ENCODE measurements at places on chromosomes 12 and 14.

- no peak for DNase-seq
Measured at GRCh38 chr14:36605506-36605857, 23.1 kb upstream of the NKX2-8 start.

GRCh38 chr12:26149968-26150500 lies 25.2 kb upstream of the BHLHE41 start:
- DNase-seq = no peak

DNA sequence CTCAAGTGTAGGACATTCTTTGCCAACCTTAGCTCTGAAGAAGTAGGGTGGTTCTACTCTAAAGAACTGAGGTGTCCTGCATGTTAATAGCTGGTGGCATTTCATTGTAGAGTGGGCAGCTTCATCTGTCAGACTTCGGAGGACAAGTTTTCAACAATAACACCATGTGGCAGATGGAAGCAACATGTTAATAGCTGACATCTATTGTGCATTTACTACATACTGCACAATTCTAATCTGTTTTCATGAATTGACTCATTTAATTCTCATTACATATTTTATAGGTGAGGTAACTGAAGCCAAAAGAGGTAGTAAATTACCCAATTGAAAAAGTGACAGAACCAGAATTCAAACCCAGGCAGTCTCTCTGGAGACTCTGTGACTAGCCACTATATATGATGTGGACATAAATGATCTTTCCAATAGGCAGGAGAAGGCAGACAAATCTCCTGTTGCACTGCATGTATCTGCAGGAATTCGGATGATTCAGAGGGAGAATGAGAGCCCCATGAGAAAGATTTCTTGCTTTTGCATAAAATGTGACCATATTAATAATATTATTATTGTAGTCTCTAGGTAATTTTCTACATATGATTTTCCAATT lies 137.2 kb upstream of the E2F7 start:
- DNase-seq = no peak

DNA sequence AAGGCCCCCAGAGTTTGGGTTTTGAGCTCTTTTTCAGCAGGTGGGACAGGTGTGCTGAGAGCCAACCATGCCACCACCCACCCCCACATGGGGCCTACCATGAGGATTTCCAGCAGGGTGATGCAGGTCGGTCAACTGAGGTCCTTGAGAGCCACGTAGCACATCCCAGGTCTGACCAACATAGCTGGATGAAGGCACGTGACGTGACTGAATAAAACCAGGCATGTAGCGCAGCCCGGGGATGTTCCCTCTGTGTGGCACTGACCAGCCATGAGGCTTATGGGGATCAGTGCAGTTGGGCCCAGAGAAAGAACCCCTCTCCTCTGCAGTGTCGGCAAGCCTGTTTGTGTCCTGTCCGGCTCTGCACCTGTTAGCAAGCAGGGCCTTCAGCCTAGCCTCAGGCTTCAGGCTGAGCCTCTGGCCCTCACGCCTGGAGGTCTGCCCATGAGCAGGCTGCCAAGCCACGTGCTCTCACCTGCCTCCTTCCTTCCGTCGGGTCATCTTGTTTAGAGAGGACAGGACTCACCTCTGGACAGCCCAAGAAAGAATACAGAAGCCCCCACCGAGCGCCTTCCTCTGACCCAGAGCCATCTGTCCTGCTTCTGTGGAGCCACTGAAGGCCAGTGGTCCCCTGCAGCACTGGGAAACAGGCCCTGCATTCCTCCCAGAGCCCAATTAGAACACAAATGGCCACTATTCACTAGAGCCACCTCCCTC lies 38.5 kb downstream of the TSPAN11 start:
- DNase-seq = no peak

GRCh38 chr14:85533861-85534291 lies 3.9 kb downstream of the FLRT2 start:
- DNase-seq = peak; percentile 43

DNA sequence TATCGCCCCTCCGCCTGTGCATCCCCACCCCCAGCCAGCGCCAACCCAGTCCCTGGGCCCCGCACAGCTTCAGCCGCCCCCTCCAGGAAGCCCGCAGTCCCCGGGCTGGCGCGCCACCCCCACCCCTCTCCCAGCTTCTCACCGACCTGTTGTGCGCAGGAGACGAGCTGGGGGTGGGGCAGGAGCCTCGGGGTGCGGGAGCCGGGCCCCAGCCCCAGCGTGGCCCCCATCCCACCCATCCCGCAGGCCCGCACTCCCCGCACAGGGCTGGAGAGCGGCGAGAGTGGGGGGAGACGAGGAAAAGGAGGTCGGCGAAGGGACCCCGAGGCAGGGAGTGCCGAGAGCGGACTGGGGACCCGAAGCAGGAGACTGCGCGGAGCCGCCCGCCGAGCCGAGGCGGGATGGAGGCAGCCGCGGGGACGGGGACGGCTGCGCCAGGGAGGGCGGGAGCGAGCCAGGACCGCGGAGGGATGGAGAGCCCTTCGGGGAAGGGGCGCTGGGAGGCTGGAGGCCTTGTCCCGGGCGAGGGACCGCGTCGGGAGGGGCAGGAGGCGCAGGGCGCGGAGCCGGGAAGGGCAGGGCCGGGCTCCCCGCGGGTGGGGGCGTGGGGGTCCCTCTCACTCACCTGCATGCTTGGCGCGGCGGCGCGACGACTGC lies 498 bp downstream of the PIANP start:
- peak; percentile 32 for DNase-seq

GRCh38 chr12:45558353-45558752 lies 171.2 kb upstream of the ARID2 start:
- DNase-seq = no peak

DNA sequence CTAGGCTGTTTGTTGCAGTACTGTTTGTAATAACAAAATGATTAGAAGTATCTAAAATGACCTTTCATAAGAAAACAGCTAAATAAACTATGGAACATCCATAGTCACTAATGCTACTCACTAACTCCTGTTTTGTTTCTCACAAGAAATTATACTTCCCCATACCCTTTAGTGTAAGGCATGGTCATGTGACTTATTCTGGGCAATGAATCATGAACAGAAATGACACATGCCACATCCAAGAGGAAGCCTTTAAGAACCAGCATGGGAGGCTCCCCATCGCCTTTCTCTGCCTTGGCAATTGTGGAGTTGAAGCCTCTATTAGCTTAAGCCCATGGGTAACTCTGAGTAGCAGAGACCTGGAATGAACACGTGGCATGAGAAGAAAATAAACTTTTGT lies 49.3 kb downstream of the KSR2 start:
- no peak for DNase-seq

GRCh38 chr14:21244544-21244943 lies 24.7 kb downstream of the HNRNPC start:
- DNase-seq = no peak

- DNase-seq = no peak
Measured at GRCh38 chr12:40208707-40209446, 15.9 kb upstream of the LRRK2 start.

GRCh38 chr12:131471946-131472732 lies 238.8 kb upstream of the SFSWAP start:
- no peak for DNase-seq

- no peak for DNase-seq
Measured at GRCh38 chr12:122842505-122843405, 7.5 kb downstream of the HIP1R start.

DNA sequence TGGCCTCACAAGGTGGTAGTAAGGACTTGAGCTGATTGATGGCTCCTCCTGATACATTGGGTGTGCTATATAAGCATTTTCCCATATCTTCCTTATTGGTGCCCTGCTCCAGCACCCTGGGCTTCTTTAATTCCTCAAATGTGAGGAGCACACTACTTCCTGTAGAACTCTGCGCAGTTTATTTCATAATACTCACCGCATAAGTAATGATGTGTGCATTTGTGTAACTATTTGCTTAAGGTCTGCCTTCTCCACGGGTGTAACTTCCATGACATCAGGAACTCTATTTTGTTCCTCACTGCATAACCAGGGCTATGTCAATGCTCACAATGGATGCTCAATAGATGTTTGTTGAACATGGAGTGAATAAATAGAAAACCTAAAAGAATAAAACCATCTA lies 392.2 kb downstream of the SEC23A start:
- no peak for DNase-seq

GRCh38 chr14:67928375-67928774 lies 108.8 kb downstream of the RAD51B start:
- DNase-seq = no peak

- no peak for DNase-seq
Measured at GRCh38 chr14:51733147-51733546, 81.4 kb downstream of the FRMD6 start.

- no peak for DNase-seq
Measured at GRCh38 chr14:44490966-44491365, 16.1 kb downstream of the FSCB start.

DNA sequence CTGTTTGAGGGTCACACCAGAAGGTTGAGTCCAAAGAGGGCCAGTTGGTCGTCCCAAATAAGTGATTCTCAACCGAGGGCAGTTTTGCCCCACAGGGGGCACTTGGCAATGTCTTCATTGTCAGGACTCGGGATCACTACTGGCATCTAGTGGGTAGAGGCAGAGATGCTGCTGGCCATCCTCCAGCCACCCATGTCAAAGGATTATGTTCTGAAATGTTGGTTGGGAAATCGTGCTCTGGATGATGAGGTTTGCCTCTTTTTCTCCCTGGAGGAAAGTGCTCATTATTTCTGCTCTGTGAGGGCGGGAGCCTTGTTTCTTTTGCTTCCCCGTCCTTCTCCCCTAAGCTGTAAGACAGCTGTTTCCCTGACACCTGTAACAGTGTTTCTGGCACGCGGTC lies 3.6 kb downstream of the ZNF839 start:
- DNase-seq = peak; percentile 71

DNA sequence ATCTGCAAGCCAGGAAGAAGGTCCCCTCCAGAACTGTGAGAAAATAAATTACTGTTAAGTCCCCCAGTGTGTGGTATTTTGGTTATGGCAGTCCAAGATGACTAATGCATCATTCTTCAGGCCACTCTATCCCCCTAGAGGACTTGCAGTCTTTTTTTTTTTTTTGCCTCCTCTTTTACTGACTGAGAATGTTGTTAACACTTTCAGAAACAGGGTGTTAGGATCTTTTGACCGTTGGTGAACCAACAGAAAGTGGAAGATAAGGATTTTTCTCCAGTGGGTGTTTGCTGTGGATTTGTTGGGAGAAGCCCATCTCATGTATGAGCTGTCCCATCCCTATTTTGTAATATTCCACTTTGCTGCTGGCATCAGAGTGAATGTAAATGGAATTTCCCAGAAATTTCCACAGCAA lies 37.8 kb downstream of the MARK3 start:
- DNase-seq = no peak

DNA sequence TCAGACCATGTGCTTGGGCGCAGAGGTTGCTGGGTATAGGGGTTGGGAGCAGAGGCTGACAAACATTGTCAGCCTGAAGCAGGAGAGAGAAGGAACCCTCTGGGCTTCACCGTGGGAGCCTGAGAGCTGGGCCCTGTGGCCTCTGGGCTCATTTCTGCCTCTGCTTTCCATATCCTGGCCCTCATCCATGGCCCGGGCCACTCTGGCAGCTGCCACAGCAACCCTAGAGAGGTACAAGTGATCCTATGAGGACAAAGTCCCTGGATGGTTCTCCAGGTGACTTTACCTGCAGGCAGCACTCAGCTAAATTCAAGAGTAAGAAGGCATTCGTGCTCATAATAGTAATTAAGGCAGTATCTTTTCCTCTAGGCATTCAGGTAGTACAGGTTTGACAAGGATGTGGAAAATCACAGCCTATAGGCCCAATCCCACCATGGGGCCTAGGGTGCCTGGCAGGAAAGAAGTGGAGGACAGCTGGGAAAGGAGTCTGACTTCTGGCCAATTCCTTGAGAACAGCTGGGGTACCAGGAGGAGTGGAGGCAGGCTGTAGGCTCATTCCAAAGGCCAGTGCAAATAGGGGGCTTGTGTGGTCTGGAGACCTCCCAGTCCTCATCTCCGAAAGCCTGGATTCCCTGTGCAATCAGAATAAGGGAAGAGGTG lies 3.6 kb upstream of the TTC7B start:
- peak; percentile 68 for DNase-seq

DNA sequence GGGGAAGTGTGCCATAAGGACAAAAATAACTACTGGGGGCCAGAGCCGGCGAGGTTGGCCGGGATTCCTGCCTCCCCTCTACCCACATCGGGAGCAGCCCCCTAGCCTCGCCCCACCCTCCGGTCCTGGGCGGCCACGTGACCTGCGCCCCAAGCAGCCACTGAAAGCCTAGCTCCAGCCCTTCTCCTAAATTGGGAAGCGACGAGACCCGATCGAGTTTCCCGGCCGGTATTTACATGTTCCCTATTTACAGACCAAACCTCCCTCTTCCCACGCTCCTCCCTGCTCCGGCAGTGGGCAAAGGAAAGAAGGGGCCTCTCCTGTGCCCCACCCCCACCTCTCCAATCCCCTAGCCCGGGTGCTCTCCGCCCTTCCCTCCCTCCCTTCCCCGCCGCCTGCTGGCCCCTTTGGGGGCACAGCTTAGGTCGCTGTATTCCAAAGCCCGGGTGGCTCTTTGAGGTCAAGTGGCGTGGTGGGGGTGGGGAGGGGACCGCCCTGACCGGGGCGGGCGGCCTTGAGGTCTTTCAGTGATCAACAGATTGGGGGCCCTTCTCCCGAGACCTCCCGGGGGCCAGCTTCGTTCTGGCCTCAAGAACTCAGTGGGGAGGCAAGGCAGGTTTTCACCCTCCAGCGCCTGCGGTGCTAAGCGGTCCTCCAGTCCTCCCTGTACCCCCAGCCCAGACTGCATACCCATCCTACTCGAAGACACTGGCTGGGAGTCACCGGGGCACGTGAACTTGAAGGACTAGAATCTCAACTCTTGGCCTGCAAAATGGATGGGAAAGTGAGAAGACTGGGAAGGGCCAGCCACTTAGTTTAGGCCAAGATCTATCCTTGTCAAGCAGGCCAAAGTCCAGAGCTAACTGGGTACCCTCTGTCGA lies 6.3 kb upstream of the CTDSP2 start:
- peak; percentile 89 for DNase-seq

GRCh38 chr14:60651796-60652673 lies 2.8 kb upstream of the SIX1 start:
- DNase-seq = peak; percentile 43

GRCh38 chr12:92827836-92828431 lies 101.2 kb downstream of the EEA1 start:
- peak; percentile 55 for DNase-seq

DNA sequence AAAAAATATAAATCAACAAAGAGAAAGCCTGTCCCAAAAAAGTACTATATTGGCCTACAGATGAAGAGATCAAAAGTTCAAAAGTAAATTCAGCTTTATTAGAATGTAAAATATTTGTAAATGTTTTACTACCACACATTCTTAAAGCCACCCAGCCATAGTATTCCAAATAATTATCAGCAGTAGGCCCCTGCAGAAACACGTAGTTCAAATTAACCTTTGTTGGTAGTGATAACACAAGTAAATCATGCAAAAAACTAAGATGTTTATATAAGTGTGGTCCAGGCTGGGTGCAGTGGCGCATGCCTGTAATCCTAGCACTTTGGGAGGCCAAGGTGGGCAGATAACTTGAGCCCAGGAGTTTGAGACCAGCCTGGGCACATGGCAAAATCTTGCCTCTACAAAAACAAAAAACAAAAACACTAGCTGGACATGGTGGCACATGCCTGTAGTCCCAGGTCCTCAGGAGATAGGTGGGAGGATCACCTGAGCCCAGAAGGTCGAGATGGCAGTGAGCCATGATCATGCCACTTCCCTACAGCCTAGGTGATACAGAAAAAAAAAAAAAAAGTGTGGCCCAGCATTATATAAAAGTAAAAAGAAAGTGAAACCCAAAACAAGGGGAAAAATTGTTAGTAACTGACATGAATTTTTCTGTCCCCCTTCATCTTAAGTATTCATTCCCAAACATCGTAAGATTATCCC lies 17.9 kb downstream of the SPTLC2 start:
- no peak for DNase-seq

GRCh38 chr14:71931492-71932228 lies 569 bp upstream of the RGS6 start:
- DNase-seq = peak; percentile 15

GRCh38 chr14:71885301-71885700 lies 46.9 kb upstream of the RGS6 start:
- peak; percentile 4 for DNase-seq

Measured in lung (tissue), 17 donors.